AG09319 (cell line): ENCODE measurements at places on chromosomes 12 and 14.

- no peak for DNase-seq
Observed at GRCh38 chr14:105365681-105366080, 32.7 kb upstream of the TEX22 start.

DNA sequence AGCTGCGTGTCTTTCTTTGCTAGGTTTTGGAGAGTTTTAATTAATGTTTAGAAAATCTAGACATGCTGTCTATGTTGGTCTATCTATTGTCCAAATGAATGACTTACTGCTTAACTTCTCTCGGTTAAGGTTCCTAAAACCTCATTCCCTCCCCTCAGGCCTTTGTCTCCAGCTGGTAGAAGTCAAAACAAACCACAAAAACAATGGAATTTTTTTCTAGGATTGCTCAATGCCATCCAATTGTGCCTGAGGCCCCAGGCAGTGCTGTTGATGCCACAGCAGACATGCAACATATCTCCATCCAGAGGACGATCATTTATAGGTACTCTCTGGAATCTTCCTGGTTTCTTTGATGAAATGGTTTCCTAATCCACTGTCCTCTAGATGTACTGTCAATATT, 448.2 kb upstream of the TBX3 start:
- DNase-seq = peak; percentile 62

DNA sequence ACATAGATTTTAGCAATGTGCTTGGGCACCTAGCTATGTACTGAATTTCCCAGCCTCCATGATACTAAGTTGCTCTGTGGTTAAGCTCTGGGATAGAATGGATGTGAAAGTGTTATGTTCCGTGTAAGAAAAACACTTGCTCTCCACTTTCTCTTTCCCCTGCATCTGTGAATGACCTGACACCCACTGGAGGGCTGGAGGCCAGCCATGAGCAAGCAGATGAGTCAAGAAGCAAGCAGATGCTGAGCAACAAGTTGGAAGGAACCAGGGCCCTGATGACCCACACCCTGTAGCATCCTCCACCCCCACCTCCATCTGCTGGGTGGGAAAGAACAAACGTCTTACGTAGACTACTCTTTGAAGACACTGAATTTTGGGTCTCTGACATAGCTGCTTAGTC, 56.6 kb downstream of the EID3 start:
- DNase-seq = no peak

GRCh38 chr12:86838260-86838659, 582.1 kb upstream of the MGAT4C start:
- DNase-seq = no peak

GRCh38 chr14:60651796-60652673, 2.8 kb upstream of the SIX1 start:
- no peak for DNase-seq

DNA sequence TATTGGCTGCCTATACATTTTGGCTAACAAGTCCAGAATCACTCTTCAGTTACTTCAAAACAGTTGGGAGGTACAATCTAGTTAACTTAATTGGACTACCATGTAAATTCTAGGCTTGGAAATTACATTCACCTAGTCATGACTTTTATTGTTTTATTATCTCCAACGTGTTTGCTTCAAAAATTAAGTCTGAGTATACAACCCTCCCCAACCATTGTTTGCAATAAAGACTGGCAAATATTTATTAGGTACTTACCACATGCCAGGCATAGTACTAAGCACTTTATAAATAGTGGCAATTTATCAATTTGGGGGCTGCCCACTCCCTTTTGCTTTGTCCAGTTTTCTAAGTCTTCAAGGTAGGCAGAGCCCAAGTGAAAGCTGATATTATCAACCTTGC, 30.3 kb downstream of the TXNDC16 start:
- no peak for DNase-seq
